ENCODE measurements at places on chromosomes 2 and 18.
A peak's percentile ranks its signal among the peaks of the same experiment; 100 is the strongest.

DNA sequence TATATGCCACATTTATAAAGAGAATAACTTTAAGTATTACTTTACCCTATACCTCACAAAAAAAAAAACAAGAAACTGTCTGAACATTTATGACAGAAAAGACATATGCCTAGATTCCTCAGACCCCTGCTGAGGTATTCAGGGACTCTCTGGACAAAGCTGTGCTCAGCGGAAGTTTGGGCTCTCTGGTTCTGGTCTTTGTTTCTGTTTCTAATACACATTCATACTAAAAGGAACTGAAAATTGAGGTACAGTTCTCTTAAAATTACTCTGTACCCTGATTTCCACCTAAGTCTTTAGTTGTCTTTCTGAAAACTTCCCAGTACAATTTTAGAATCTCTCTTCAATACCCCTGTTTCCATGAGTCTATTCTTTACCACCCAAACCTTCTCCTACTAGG is 160.3 kb downstream of the IKZF2 start:
- no peak for DNase-seq

- no peak for DNase-seq
These were observed 40.0 kb downstream of the ROCK2 start for GRCh38 chr2:11304476-11304875.

DNA sequence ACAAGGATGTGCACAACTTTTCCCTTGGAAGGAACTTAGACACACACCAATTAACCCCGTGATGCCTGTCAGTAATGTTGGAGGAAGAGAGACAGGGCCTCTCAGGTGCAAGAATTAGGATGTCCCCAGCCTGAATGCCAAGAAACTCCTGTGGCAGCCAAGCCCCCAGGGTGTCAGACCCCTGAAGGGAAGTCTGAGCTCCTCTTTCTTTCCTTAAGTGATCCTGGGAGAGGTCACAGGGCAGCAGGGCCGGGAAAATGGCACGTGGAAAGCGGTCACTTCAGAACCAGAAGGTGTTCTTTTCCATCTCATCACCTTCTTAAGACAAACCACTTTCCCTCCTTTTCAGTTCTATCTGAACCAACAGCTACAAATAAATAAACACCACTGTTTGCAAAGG is 185.9 kb downstream of the ANAPC1 start:
- no peak for DNase-seq

DNA sequence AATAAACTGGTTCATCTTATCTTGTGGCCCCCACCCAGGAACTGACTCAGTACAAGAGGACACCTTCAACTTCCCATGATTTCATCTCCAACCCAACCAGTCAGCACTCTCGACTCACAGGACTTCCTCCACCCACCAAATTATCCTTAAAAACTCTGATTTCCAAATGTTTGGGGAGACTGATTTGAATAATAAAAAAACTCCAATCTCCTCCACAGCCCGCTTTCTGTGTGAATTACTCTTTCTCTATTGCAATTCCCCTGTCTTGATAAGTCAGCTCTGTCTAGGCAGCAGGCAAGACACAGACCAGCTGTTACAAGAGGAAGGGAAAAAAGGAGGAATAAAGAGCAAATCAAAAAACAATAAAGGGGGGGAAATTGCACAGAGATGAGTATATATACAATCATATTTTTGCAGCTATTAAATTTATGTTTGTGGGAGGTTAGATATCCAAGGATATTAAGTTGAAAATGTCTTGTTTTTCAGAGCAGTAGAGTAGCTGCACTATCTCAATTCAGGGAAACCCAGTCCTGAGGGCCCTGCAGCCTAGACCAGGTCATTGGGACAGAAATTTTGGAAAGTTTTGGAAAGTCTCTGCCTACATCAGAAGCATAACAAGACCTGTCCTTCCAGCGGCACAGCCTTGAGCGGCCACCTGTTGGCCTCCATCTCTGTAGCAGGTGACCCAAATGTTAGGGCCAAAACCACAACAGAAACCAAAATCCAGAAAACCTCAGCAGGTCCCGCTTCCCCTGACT is 32.8 kb upstream of the SIGLEC15 start:
- no peak for DNase-seq

GRCh38 chr2:223587301-223587700 is 14.9 kb downstream of the SCG2 start:
- DNase-seq = no peak

DNA sequence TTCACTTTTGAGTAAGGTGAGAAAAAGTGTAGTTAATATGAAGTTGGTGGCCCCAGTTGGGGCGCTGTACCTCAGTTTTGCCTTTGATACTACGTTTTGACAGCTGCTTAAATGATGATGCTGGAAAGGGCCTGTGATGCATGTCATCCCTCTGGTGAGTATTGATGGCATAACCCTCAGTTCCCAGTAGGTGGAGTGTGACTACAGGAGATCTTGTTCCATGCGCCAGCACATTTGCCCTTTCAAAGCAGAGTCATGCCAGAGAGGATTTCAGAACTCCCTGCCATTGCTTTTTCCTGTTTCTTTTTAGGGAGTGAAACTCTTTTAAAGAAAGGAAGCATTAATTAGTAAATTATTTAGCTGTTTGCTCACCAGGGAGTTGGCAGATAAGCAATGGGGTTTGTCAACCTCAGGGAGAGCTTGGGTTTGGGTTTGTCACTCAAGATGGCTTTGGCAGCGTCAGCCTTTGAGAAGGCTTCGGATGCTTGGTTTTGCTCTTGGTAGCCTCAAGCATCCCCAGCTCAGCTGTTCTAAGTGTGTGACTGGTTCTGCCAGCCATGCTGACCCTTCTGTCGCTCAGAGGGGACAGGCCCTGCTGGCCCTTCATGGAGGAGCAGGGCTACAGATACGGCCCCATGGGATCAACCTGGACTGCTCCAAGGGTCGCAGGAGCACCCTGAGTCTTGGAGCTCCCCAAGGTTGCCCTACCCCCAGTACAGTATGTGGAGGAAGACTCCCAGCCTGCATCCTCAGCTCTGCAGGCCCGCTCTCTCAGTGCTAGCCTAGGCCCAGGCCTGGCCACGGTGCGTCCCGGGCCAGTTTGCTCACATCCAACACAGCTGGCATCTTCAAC is 29.1 kb downstream of the ARMC9 start:
- peak; percentile 70 for DNase-seq

DNA sequence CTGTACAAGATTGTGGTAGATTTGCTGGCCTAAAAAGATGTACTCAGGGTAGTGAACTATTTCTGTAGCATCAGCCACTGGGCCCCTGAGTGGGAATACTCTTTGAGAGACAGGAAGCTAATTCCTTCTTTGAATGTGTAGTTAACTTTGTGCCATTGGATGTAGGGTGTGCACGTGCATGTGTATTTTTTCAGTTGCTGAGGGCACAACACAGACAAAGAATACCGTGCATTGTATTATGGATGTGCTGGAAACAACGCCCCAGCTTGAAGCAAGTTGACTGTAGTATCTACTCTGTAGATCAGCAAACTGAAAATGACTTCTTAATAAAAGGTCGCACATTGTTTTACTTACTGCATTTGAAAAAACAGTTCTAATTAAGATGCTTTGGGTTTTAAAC is 14.1 kb downstream of the CRIM1 start:
- DNase-seq = no peak

DNA sequence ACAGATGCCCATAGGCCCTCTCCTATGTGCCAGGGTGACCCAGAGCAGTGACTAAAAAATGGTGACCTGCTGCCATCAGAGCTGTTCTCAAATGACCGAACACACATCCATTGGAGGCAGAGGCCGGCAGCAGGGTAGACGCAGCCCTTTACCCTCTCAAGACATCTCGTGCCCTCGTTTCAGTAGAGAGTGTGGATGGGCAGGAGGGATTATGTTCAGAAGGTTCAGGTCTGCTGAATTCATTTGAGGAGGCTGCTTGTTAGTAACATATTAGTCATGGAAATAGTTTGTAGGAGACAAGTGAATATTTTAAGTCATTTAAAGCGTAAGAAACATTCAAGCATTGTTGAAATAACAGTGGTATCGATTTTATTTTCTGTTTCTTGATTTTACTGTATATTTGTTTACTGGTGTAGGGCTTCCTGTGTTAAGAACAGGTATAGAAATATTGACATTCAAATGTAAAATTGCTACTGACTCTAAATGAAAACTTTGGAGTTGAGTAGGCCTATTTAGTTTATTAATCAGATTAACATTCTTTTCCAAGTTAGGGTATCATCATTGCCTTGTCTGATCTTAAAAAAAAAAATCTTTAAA is 82.6 kb downstream of the ZNF532 start:
- no peak for DNase-seq

DNA sequence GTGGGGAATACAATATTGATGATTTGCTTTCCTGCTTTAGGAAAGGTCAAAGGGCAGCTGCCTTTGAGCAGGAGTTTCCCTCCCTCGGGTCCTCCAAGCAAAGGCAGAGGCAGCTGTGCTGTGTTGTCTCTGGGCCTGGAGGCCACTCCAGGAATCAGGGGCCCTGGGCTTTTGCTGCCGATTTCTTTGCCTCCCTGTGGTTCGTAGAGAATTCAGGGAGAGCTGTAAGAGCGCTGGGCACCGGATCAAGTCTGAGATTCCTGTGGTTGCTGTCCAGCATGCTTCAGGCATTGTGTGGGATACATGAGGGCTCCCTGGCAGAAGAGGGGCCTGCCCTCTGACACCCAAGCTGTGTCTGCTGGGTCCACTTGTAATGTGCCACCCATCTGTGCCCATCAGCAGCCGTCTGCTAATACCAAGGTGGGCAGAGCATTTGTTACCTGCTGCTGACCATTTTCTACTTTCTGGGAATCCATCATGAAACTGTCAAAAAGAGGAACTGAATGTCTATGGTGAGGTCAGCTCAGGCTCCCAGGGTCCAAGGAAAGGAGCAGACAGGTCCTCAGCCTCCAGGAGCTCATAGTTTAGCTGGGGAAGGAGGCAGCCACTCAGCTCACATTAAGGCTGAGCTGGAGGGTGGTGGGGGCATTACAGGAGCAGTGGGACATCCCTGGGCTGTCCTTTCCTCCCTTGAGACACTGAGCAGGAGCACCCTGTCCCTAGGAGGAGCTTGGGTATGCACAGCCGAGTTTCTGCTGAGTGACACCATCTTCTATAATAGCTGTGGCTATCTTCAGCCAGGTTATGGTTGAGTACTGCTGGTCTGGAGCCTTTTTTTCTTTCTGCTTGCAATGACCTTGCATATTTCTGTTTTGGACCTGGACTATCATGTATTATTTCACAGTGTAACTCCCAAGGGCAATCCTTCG is 68.5 kb downstream of the CTIF start:
- DNase-seq = no peak

- no peak for DNase-seq
These were observed 110.9 kb downstream of the PID1 start for GRCh38 chr2:229160180-229160579.

GRCh38 chr18:79630281-79631095 is 49.1 kb upstream of the CTDP1 start:
- no peak for DNase-seq

DNA sequence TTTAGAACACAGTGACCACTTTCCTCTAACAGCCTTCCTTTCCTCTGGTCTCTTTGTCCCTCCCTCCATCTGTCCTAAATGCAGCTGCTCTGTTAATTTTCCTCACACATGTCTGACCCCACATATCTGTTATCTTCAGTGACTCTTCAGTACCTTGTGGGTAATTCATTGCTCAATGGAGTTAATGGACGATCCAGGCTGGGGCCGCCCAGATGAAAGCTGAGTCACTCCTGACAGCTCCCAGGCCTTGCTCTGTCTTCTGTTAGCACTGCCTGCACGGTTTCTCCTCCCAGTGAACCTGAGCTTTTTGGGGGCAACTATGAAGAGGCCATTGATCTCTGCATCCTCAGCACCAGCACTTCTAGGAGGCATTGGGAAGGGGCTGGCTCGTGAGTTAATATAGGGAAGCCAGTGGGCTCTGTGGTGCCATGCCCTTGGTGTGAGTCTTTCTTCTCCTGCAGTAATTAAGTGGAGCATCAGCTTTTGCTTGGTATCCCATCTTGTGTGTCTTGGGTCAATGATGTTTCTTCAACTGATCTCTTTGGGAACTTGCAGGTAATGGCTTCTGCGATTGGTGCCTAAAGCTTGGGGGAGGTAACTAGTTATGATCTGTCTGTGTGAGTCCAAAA is 67.3 kb downstream of the SNORC start:
- DNase-seq = no peak

DNA sequence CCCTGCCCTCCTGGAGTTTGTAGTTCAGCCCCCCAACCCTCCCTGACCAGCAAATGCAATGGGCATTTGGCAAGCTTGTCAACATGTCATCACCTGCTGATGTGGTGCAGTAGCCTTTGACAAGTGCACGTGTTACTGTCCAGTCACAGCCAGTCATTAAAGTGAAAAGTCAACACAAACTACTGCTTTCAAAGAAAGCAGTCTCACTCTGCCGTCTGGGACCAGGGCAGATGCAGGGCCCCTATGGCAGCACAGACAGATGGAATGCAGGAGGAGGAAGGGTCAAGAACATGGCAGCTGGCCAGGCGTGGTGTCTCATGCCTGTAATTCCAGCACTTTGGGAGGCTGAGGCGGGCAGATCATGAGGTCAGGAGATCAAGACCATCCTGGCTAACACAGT is 222.4 kb upstream of the OSR1 start:
- DNase-seq = no peak

GRCh38 chr18:75280427-75281280 is 70.1 kb downstream of the TSHZ1 start:
- DNase-seq = no peak

- no peak for DNase-seq
These were observed 121.3 kb downstream of the FMNL2 start for GRCh38 chr2:152456262-152456661.

- DNase-seq = peak; percentile 52
These were observed 9.1 kb downstream of the ALPI start for GRCh38 chr2:232465061-232465460.

DNA sequence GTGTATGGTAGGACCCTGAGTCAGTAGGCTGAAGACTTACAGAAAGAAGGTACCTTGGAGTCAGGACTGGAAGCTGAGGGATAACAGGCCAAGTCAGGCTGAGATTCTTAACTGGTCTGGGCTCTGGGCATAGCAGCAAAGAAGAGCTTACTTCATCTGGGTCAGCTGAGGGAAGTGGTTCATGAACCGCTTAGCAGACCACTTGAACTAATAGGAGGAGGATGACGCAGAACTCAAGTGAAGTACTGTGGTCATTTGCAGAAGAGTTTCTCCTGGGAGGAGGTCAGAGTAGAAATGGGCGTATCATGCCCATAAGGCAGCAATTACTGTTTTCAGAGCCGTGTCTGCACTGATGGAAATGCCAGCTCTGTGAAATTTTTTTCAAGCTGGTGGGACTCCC is 164.5 kb downstream of the LCLAT1 start:
- DNase-seq = no peak
